Fibroblast of skin of abdomen (primary cell): ENCODE measurements at places on chromosomes 16 and 17.

GRCh38 chr16:3789375-3790099 is 72.2 kb upstream of the TRAP1 start:
- DNase-seq: no peak

DNA sequence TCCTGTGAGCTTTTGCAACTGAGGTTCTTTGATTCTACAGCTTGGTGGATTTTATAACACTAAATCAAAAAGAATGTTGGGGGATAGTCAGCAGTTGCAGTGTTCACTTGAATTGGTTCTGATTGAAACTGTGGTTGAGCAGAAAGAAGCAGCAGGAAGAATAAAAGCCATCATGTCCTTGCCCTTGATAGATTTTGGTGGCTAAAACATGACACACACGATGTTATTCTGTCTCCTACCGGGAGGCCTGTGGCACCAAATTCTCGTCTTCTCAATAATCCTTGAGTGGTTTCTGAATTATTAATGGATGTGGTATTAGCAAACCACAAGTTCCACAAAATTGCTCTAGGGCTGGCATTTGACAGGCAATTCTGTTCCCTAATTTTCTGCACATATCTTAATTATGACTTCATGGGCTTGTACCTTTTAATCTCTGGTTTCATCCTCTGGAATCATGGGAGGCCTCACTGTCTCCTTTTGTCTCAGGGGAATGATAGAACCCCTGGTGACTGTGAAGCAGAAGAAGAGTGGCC is 338.2 kb downstream of the SNX29 start:
- peak; percentile 39 for DNase-seq

GRCh38 chr16:67767953-67768352 is 38.4 kb downstream of the RANBP10 start:
- DNase-seq: peak; percentile 54

- DNase-seq: peak; percentile 49
Measured at GRCh38 chr16:89256651-89257254, 39.2 kb downstream of the ZNF778 start.

GRCh38 chr17:2138761-2139160 is 83.9 kb downstream of the HIC1 start:
- peak; percentile 53 for DNase-seq

DNA sequence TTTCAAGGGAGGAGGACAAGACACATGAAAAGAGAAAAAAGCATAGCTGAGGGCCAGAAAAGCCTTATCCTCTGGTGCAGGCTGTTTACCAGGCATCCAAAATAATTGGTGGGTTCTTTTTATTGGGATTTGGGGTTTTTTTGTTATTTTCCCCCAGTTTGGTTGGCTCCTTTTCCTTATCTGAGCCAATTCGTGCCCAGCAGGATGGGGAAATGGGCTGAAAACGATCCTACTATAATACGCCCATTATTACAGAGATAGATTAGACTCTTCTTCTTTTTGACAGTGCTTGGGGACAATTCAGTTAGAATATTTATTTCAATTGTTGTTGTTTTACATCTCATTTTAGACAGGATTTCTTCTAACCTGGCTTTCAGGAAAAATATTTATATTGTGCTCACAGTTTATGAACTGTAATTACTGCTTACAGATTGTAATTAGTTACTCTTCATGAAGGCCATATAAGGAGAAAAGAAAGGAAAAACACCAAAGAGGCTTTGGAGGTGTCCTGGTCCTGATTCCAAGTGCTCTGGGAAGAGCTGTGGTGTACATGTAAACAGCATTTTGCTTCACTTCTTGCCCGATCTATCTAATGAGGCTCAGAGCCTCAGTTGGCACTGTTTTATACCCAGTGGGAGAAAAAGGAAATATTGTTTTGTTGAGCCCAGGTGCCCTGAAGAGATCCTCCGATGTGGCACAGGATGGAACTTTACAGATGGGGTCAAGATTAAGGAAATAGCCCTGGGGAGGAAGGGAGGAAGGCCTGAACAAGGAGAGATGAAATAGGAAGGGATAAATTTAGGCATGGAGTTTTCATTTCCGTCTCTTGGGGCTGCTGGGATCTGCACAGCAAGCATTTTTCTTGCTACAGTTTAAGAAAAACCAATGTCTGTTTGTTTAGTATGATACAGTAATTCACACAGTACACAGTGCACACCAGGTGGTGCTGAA is 611 bp upstream of the ANKRD40 start:
- DNase-seq: peak; percentile 26

DNA sequence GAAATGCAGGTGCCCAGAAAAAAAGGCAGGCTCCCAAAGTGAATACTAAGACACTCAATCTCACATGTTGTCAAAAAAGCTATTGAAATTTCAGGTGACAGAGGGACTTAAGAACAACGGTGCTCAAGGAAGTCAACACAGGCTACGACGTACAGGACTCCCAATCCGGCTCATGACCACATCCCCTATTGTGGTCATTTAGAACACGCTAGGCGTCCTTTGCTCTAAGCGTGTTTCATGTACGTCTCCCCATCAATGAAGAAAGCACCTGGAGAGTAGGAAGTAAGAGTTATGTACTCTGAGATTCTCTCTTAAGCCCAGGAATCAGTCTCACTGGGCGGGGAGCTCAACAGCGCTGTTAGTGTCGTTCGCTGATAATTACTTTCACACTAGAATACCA is 94.1 kb downstream of the MRM3 start:
- DNase-seq: no peak

- DNase-seq: no peak
Measured at GRCh38 chr16:12311877-12312276, 335.3 kb downstream of the SNX29 start.

DNA sequence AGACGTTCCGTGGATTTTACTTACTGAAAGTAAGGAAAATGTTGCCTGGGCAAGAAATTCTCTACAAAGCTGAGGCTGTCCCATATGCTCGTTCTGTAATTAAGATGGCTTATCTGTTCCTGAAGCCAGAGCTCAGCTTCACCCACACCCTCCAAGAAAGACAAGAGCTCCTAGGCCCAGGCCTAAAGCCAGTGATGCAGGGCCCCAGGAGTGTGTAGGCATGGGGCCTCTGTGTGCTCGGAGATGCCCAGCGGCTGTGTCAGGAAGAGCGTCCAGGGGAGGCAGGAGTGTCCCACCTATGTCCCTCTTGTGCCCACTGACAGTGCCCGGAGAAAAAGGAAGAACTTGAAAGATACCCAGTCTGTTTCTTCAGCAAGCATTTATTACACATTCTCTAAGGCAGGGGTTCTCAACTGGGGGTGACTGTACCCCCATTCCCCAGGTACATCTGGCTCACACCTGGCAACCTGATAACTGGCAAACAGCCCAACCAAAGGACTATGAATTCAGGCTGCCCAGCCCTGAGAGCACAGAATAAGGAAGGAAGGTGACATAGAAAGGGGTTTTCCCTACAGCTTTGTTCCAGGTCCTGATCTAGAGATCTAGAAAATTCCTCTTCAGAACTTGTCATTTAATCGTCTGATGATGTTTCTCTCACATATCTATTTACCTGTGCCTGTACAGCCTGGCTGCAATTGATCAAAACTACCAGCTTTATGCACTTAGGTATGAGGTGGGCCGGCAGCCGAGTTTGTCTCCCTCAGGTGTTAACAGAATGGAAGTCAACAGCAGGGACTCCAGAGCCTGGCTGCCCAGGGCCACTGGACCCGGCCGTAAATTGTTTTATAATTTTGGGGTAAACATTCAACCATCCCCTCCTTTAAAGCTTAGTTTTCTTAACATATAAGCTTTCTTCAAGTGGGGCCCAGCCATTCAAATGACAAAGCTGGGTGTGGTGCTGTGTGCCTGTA is 12.0 kb downstream of the SNN start:
- DNase-seq: no peak

DNA sequence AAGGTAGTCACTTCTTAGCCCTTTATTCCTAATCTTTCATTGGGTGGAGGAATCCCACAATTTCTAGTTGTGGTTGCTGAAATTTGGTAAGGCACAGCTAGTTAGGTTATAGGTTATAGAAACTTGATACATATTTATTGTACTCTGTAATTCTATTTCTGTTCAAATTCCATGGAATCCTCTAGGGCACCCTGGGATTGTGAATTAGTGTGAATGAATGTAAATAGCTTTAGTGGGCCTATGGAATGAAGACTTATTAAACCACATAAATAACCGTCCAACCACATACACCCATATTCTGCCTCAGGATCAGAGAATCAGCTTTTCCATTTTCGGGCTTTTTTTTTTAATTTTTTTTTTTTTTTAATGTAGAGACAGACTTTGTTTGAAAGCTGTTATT is 9.2 kb downstream of the TANC2 start:
- DNase-seq: peak; percentile 67

DNA sequence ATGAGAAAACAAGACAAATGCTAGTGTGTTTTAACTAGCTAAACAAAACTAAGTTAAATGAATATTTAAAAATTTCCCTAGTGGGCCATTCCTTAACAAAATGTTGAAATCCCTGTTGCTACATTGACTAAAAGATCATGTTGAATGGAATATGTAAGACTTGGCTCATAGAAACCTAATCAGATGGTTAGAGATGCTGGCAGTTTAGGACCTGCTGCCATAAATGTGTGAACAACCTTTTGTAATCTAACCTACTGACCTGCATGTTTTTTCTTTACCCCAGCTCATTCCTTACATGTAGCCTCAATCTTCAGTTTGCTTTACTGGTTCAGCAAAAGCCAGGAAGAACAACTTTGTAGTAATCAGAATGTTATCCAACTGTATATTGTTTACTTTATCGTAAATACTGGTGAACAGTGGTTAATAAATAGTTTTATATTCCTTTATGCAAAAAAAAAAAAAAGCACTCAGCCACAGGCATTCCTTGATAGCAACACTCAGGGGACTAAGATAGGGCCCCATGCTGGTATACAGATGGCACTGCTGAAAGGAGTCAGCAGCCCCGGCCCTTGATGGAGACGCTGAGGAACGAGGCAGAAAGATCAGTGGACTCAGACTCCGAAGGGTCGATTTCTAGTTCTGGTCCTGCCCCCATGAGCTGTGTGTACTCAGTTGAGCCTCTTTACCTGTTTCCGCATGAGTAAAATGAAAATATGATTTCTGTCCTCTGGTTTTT is 78.2 kb downstream of the MARF1 start:
- no peak for DNase-seq

DNA sequence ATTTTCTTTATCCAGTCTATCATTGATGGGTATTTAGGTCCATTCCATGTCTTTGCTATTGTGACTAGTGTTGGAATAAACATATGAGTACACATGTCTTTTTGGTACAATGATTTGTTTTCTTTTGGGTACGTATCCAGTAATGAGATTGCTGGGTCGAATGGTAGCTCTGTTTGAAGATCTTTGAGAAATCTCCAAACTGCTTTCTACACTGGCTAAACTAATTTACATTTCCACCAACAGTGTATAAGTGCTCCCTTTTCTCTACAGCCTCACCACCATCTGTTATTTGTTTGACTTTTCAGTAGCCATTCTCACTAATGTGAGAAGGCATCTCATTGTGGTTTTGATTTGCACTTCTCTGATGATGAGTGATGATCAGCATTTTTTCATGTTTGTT is 103.7 kb downstream of the GOSR1 start:
- DNase-seq: peak; percentile 82

GRCh38 chr17:78831688-78832540 is 8.7 kb downstream of the USP36 start:
- DNase-seq: no peak
